Dermis microvascular lymphatic vessel endothelial cell (primary cell): ENCODE measurements at places on chromosomes 1 and 21. TPM values are rescaled to one million over a fixed set of nuclear protein-coding genes. Genes with fewer than 3 reads are reported as not detected.

DNA sequence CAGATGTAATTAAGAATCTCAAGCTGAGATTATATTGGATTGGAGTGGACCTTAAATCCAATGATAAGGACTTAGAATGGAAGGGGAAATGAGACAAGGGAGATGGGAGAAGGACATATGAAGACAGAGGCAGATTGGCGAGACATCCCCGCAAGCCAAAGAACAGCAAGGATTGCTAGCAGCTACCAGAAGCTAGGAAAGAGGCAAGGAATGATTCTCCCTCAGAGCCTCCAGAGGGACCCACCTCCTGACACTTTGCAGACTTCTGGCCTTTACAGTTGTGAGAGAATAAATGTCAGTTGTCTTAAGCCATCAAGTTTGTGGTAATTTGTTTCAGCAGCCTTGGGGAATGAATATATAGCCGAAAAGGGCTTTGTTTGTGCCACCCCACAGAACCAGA, 20.7 kb downstream of the METTL13 start:
- DNase-seq, result no peak

DNA sequence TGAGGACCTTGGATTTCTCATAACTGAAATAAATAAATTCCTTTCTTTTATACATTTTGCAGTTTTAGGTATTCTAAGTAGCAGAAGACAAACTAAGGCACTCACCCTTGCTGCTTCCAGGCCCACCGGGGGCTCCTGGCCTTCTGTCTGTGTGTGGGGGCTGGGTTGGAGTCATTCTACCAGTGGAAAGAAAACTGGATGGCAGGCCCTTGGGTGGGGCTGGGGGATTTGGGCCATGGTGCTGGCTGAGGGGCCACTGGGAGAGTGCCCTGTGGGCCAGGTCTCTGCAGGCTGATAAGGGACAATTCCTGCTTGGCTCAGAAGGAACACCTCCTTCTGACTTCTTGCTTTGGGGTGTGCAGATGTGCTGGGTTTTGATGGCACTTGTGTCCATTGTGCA, 54.0 kb upstream of the CSF3R start:
- DNase-seq, result no peak

- DNase-seq, result no peak
Measured at GRCh38 chr1:37813529-37814145, 5.6 kb upstream of the YRDC start.

The VTCN1 gene
- not detected in 2 replicates for total RNA-seq
